ENCODE measurements at places on chromosomes 13 and 19.
A peak's percentile ranks its signal among the peaks of the same experiment; 100 is the strongest.

GRCh38 chr19:10553943-10554381 is 10.3 kb downstream of the ATG4D start:
- peak; percentile 48 for DNase-seq

- no peak for DNase-seq
Observed at GRCh38 chr13:113115363-113116205, 7.0 kb upstream of the F10 start.

DNA sequence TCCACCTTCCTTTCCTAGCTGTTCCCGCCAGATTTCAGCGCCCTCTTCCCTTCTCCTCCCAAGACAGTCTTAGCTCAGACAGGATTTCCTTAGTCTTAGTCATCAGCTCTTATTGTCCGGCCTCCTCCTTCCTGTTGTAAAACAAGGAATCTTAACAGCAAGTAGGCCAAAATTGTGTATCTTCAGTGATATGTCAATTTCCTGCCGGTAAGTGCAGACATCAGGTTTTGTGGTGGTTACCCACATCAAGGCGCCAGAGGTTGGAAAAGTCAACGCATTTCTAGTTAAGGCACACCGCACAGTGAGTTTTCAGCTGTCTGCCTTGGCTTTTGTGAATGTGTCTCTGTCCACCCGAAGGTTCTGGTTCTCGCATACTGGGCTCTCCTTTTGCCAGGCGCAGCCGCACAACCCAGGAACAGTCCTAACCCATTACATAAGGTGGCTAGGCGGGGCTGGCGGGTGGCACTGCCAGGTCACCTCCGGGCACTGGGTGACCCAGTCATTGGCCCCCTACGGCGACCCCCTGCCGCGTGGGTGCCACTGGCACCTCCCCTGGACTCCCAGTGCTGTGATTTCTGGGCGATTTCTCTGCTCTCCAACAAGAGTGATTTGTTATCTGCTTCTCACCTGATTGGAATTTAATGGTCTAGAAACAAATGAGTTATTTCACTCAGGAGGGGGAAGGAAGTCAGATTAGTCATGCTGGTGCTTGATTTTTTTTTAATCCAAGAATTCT is 12.9 kb downstream of the COL4A2 start:
- no peak for DNase-seq

DNA sequence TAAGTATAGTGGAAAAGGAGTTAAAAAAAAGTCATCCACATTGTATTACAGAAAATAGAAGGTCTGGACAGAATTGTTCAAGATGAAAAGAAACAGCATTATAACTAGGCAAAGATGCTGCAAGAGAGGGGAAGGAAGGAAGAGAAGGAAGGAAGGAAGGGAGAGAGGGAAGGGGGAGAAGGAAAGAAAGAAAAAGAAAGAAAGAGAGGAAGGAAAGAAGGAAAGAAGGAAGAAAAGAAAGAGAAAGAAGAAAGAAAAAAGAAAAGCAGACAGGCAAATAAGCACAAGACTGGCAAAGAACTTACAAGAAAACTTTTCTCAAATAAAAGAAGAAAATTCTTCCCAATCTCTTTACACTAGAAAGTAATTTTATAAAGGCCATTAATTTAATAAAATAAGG is 15.1 kb upstream of the FLT1 start:
- DNase-seq, result no peak

DNA sequence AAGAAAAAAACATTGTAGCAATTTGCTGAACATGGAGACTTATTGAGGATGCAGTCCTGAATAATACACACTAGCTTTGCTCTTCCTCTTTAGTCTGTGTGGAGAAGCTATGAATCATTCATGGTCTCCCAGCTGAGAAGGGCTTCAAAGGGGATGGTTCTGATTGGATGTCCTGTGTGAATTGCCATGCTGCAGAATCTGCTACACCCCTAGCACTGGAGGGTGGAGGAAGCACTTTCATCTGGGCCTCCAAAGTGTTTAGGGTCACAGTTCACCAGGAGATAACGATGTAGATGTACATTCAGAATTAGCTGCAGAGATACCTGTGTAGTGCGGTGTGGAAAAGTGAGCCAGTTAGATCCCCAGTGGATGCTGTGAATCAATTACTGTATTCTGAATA is 321.1 kb upstream of the EDNRB start:
- no peak for DNase-seq

DNA sequence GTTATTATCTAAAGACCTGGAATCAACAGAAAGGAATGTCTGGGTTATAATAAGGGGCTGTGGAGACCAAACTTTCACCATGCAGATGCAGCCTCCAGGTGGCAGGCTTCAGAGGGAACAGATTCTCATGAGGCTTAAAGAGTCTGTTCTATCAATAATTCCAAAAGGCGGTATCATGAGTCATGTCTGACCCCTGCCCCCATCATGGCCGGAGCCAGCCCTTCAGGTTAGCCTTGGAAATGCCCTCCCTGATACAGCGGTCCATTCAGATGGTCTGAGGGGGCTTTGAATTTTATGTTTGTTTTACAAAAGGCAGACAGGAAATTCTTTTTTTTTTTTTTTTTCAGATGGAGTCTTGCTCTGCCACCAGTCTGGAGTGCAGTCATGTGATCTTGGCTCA is 21.7 kb upstream of the LAMP1 start:
- DNase-seq, result no peak

- DNase-seq, result no peak
Observed at GRCh38 chr19:7492142-7492541, 3.3 kb upstream of the PEX11G start.

DNA sequence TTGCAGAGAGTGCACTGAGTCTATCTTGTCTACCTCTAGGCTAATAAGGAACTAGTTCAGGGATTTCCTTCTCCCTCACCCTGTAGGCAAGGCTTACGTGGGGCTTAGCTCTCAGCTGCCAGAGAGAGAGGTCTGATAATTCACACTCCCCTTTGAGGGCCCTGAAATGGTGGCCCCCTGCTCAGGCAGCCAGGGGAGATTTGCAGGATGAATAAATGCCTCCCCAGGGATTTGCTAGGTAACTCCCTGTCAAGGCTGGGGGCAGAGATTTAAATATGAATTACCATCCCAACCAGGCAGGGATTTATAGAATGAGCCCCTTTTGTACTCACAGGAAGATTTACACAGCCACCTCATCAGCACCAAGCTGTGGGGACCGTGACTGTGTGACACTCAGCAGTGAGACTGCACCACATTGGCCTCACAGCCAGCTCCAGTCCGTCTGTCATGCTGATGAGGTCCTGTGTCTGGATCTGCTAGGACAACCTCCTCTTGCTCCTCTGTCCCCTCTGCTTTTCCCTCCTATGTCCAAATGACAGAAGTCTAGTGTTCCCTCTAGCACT is 73.4 kb downstream of the CBY2 start:
- no peak for DNase-seq

- DNase-seq, result no peak
Observed at GRCh38 chr19:55131421-55131820, 14.0 kb upstream of the PPP1R12C start.

DNA sequence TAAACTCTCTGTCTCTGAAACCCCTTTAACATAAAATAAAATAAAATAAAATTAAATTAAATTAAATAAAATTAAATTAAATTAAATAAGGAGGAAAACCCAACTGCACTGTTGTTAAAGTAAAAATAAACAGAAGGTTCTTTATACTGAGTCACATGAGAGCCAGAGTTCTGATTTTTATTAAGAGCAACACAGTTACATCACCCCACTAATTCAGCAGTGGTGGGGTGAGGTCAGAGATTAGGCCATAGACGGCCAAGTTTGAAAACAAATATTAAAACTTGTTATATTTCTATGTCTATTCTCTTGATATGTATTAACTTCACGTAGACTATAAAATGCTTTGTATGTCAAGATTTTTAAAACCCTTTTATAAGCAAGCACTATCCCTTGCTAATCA is 59.5 kb downstream of the MYCBP2 start:
- DNase-seq, result no peak

DNA sequence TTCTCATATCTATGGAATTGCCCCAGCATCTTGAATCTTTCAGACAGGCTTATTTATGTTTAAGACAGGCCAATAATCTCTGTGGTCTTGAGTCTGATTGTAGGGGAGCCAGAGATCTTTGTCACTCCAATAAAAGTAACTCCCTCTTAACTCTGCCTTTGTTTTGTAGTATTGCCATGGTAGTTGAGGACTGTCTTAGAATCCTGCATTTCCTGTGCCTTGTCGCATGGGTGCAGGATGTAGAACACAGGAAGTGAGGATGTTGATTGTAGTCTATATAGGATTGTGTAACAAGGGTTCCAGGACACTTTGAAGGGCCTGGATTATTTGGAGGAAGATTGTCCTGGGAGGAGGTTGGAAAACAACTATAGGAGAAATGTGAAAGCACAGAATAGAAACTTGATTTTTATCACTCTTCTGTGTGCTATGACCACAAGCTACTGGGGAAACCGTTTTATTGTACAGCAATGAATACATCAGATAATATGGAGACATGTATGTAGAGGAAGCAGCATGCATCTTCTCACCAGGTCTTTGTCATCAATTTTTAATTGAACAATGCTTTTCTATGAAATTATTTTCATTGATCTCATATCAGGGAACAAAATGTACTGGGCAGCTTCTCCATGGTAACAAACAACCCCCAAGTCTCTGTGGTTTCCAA is 411.7 kb downstream of the FGF9 start:
- no peak for DNase-seq

GRCh38 chr19:8041531-8041931 is 11.0 kb upstream of the CCL25 start:
- DNase-seq, result no peak

DNA sequence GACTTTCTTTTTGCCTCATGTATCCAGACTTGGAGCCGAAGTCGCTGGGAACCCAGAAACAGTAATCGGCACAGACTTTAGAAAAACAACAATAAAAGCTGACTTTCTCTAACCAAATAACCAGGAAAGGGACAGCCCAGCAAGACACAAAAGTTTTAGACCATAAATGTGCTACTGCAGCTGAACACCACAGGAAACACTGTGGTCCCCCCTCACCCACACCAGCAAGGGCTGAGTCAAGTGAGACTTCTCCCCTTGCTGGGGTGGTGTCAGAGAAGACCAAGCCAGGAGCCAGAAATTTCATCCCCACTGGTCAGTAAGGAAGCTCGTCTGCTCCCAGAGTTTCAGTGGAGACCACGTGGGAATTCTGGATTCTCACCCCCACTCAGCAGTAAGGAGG is 70.6 kb downstream of the ESD start:
- DNase-seq, result no peak

- DNase-seq, result no peak
Observed at GRCh38 chr13:80530191-80530590, 189.3 kb upstream of the SPRY2 start.

DNA sequence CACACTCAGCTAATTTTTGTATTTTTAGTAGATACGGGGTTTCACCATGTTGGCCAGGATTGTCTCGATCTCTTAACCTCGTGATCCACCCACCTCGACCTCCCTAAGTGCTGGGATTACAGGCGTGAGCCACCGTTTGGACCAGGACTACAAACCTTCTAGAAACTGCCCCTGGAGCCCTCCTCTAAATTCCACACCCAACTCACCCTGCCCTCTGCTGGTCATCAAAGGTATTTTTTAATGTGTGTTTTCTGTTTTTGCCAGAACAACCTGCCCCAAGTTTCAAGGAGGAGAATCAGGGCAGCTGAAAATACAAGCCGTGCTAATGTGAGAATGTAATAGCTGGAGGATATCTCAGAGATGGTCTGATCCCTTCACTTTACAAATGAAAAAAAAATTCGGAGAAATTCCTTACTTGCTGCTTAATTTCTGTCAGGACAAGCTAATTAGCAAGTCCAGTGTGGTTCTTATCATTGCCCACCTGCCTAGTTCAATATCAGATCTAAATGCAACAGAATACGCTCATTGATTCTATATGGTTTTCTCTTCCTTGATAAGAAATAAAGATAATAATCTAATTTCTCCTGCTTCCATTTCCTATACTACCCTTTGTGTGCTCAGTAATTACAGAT is 4.1 kb downstream of the ATP8A2 start:
- no peak for DNase-seq

DNA sequence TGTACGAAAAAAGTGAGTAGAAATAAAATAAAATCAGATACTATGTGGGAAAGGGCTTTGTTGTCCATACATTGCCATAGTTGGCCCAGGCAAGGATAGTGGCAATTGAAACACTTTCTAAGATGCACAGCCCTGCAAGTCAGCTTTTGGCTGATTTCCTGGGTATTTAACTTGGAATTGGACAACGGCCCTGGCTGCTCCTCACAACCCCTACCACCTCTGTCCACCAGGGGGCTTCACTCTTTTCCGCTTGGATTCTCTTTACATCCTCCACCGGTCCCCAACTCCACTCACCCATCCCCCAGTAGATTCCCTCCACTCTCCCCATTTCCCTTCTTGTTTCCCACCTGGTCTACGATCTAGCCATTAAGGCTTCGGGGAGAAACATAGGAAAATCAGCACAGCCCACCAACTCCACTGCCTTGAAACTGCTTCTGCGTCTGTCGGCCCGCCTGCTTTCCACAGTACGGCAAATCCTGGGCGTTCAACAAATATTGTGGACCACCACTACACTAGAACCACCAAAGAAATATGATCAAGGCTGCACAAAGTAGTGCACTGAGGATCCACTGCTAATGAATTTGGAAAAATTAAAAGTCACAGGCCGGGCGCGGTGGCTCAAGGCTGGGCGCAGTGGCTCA is 48.6 kb upstream of the GTF3A start:
- peak; percentile 13 for DNase-seq

DNA sequence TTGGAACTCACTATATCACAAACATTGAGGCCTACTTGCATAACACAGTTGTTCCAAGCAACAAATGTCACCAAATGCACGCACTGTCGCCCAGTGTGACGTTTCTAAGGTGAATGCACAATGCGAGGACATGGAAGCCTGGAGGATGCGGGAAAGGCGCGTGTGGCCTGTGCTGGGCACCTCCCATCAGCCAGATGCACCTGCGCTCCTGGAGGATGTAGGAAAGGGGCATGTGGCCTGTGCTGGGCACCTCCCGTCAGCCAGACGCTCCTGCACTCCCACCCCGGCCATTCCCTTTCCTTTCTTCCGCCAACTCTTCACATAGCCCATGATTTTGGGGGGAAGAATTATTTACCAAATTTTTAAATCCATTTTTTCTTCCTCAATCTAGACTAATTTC is 202.4 kb upstream of the SOX1 start:
- DNase-seq, result no peak

- no peak for DNase-seq
Observed at GRCh38 chr19:56746367-56746766, 74.8 kb upstream of the ZNF835 start.

DNA sequence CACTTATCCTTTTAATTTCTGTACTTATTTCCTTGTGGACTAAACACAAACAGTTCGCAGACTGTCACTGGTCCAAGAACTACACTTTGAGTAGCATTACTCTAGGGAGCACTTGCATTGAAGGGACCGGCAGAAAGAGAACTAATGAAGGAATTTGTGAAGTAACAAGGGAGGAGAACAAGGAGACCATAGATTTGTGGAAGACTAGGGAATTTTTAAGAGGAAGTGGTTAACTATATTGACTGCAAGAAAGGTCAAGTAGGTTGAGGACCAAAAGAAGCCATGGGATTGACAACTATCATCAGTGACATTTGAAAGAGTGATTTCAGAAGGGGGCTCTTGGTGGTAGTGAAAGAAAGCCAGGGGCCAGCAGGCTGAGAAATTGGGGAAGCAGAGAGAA is 4.0 kb upstream of the RB1 start:
- no peak for DNase-seq

- peak; percentile 46 for DNase-seq
Observed at GRCh38 chr19:48724796-48725753, 5.5 kb upstream of the MAMSTR start.

GRCh38 chr13:108427355-108427754 is 157.8 kb downstream of the TNFSF13B start:
- no peak for DNase-seq

Data from stimulated activated naive B cell treated with anti-CD40 and anti-IgM and Interleukin-4, amounts not matched to agents 10 μg/mL and 1 μg/mL and 100 μg/mL, for 72 hours (primary cell).